Mesenteric fat pad (tissue), 1 donor: ENCODE measurements at places on chromosomes 16 and 17. TPM values are rescaled to one million over a fixed set of nuclear protein-coding genes. Genes with fewer than 3 reads are reported as not detected.

DNA sequence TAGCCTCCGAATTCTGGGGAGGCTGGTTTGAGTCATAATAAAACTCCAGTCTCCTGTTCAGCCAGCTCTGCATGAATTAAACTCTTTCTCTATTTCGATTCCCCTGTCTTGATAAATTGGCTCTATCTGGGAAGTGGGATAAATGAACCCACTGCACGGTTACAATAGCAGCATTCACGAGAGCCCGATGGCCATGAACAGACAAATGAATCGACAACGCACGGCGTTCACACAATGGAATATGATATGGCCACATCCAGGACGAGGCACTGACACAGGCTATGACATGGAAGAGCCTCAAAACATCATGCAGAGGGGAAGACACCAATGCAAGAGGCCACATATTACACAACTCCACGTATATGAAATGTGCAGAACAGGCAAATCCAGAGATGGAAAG is 5.6 kb upstream of the CARD14 start:
- DNase-seq, result no peak

DNA sequence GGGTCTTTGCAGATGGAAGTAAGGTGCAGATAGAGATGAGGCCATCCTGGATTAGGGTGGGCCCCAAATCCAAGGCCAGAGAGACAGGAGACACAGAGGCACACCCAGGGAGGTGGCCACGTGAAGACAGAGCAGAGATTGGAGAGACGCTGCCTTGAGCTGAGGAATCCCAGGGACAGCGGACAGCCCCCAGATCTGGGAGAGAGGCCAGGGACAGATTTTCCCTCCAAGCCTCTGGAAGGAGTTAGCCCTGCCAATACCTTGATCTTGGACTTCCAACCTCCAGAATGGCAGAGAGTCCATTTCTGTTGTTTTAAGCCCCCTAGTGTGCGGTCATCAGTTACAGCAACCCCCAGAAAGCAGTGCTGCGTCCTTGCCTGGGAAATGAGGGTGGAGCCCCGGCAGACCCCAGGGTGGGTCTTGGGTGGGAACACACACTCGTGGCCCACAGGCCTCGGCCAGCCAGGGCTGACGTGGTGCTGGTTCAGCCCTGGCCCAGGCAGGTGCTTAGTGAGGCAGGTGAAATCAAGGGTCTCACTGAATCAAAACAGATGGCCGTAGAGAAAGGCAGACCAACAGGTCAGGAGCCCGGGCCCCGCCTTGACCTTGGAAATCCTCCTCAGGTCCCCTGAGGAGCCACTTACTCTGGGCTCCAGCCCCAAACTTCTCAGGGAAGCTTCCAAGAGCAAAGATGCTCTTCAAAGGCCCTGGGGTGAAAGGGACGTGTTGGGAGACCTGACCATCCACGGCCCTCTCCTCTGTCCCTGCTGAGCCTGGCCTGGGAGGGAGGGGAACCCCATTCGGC is 169.3 kb downstream of the RBFOX3 start:
- no peak for DNase-seq

- DNase-seq, result no peak
These were observed 41.0 kb downstream of the CHCT1 start for GRCh38 chr17:60463157-60463835.

GRCh38 chr17:32311028-32311536 is 30.9 kb downstream of the C17orf75 start:
- DNase-seq, result no peak

DNA sequence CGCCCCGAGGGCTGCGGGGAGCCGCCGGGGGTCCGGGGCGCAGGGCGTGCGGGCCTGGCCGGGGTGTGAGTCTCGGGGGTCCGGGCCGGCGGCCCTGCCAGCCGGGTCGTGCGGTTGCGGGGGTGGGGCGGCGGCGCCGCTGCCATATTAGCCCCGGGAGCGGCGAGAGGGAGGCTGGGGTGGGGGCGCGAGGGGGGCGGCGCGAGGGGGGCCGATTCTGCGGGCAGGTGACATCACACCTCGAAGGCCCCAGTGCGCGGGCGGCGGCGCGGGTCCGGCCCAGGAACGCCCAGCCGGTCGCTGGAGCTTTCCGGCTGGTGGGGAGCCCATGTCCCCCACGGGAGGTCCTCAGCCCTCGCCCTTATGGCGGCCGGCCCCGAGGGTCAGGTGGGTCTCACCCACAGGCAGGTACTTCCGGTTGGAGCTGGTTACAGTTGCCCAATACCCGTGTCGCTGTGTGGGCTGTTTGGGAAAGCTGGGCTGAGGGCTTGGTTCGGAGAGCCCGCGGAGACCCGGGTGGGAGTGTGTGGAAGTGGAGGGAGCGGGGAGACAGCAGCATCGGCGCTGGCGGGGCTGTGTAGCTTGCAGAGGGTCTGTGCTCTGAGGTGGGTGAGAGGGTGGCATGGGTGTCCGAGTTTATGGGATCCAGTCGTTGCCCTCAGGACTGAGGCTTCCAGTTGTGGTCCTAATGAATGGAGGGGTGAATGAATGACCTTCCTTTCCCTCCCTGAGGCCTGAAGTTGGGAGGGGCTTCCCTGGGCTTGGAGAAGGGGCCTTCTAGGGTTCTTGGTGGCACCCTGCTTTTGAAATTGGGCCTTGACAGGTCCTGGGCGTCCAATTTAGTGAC is 804 bp downstream of the ATP6V0C start:
- DNase-seq, result no peak

DNA sequence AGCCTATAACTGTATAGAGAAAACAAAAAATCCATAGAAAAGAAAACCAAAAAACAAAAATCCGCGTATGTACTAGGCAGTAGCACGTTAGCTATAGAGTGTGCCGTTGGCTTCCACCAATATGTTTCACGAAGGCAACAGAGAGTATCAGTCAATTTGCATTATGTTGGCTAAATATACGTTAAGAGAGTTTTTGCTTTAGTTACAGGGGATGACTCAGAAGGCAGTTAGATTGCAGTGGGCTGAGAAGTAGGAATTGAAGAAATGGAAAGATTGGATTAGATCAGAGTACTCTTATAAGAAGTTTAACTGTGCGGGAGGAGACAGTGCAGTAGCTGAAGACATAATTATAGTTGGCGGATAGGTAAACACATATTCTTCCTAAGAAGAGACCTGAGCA is 911 bp upstream of the NACA2 start:
- no peak for DNase-seq

- no peak for DNase-seq
These were observed 168.4 kb downstream of the RAB11FIP4 start for GRCh38 chr17:31559584-31560501.

- no peak for DNase-seq
These were observed 16.3 kb upstream of the RNPS1 start for GRCh38 chr16:2284001-2284770.

- no peak for DNase-seq
These were observed 132.5 kb downstream of the DNAH9 start for GRCh38 chr17:11730747-11731146.

C16orf74 gene
- 3.1 TPM for total RNA-seq

PPP1R27 gene
- not detected for total RNA-seq

LITAFD gene
- not detected for total RNA-seq

CDH3 gene
- 0.51 TPM for total RNA-seq
